ENCODE measurements at places on chromosomes 4 and X.

DNA sequence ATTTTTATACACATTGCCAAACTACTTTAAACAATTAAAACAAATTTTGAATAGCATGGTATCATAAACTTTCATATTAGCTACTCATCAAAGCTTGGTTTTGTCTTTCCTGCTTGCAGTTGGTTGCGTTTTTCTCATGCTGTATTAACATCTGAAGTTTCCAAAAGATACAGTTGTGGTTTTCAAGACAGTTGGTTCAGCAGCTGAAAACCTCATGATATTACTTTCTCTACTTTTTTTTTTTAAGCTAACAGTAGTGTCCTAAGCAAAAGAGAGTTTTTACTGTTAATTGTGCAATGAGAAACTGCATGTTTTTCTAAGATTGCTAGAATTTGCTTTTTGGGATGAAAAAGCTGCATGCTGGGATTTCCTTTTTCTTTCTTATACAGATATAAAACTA lies 15.2 kb downstream of the RUFY3 start:
- DNase-seq, result no peak

DNA sequence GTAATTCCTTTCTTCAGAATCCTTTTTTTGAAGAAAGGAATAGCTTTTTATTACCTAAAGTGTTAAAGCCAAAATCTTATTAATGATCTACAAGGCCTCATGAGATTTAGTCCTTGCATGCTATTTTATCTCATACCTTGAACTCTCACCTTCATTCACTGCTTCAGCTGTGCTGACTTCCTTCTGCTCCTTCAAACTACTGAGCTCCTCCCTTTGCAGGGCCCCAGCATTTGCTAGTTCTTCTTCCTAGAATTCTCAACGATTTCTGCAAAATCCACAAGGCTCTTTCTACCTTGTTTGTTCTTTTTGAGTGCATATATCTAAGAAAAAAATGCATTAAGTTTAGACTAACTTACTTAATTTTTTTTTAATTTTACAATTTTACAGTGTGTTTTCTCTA lies 619.5 kb downstream of the EPHA5 start:
- DNase-seq, result no peak

DNA sequence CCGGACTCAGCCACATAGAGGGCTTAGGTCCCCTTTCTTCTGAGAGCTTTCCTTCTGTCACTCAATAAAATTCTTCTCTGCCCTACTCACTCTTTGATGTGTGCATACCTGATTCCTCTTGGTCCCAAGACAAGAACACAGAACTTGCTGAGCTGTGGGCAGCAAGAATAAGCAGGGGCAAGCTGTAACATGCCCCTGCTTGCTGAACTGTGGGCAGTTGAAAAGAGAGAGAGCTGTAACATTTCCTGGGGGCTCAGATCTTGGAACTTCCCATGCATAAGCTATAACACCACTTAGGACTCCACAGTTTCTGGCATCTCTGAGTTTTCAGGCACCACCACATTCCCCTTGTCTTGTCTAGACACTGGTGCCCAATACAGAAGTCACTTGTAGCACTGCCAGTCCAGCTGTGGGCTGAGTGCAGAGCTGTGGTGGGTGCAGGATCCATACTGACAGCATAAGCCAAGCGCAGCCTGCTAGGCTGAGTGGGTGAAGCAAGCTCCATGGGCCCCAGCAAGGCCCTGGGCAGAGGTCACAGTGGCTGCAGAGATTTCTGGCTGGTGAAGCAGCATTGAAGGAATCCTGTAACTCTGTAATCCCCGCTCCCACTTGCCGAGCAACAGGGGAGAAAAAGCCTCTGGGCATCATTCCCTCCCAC lies 241.2 kb downstream of the PCDH10 start:
- DNase-seq, result no peak

- DNase-seq, result no peak
These were observed 149.6 kb upstream of the MID1 start for GRCh38 chrX:10769696-10770619.

DNA sequence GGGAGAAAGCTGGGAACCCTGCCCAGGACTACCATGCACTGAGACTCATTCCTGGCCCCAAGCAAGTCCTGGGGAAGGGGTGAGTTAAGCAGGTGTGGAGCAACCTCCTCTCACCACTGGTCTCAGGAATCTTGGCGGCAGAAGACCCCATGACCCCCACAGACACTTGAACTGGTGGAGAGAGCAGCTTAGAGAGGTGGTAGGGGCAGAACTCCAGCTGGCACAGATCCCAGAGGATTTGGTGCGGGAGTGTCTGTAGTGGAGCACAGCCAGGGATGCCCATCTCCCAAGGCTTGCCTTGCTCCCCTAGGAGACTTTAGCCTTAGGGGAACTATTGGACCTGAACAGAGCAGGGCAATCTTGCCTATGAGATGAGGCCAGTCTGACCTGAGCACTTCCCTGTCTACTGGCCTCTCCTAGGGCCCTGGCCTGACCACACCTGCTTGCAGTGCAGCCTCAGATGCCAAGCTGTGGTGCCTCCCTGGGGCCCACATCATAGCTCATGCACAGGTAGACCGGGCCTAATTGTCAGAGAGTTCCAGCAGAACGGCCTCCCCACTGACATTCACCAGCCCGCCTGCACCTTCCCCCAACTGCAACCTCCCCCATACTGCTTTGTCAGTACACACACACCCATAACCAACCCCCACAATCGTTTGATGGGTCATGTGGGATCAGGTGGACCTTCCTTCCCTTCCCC lies 78.0 kb downstream of the NAA11 start:
- no peak for DNase-seq

DNA sequence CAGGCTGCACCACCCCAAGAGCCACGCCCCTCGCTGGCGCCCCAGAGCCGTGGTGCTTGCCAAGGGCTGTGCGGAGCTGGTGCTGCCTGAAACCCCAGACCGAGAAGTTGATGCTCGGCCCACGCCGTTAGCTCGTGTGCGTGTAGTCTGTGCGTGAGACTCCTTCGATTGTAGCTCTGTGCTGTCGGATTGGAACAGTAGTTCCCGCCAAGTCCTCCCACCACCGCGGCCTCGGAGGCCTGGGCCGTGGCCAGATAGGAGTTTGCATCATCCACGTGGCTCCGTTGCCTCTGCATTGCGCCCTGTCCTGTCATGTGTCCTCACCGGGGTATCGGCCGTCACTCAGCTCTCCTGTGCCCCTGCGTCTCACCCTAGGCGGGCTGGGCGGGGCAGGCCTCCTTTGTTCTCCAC lies 24.2 kb downstream of the TNIP2 start:
- no peak for DNase-seq

DNA sequence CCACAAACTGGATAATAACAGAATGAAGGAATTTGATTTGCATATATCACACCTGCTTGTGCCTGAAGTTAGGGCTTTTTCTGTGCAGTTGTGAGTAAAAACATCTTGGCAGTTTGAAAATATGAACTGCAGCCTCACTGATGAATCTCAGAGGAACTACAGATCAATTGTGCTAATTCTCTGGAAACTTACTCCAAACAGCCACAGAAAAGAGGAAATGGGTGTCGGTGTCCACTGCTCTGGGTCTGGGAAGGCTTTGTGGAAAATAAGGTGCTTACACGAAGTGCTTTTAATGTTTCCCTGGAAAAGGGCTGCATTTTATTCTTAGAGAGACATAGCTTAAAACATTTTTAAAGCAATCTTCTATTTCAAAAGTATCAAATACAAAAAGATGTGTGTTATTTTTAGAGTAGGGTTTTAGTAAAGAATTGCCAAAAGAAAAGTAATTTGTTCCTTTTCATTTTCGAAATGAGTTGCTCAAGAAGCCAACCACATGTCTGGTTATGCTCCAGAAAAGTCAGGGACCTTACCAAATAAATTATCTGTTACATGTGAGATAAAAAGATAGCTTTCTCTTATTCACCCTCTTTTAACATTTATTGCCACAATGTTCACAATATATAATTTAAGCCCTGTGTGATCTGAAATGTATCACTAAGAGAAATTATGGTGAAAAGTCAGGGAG lies 240.1 kb downstream of the FRAS1 start:
- no peak for DNase-seq

DNA sequence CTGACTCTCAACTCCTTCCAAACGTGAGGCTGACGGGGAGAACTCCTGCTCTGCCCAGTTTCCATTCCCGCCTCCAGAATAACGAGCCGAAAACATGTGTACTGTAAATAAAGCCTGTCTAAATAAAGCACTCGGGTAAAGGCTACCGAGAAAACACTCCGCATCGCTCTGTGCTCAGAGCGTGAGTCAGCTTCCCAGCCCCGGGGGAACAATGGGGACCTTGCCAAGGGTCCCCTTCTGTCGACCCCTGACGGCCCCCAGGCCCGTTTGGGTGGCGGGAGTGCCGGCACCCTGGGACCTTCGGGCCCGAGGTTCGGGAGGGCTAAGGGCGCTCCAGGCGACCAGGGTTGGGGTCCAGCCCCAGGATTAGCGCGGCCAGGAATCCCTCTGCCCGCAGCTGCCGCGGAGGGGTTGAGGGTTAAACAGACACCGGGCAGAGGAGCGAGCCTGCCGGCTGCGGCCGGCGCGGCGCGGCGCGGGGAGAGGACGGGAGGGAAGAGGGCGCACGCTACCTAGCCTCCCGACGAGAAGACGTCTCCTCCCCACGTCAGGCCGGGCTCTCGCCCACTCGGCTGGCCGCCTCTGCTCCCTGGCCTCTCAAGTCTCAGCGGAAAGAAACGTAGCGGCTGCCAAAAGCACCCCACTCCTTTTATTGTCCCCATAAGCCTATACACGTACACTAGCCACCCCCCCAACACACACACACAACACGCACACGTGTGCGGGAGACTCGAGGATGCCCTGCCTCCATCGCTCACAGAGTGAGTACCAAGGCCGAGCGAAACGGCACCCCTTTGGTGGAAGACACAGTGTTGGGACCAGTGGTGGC lies 85.5 kb downstream of the BCOR start:
- DNase-seq, result no peak

GRCh38 chr4:98493296-98493695 lies 165.1 kb downstream of the TSPAN5 start:
- no peak for DNase-seq

DNA sequence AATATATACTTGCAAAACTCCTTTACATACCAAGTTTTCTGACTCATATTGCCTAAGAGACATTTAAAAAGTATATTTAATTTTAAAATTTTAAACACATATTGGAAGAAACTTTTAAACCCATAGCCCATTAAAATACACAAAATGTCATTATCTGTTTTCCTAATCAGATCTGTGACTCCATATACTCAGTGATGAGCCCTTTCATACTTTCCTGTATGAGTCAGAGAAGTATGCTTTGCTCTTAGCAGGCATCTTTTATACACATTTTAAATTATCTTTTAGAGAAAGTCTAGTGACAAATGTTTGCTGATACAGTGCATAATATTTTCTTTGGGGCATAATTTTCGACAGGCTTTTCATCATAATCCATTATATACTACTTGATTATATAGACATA lies 26.4 kb downstream of the SPIN3 start:
- no peak for DNase-seq

DNA sequence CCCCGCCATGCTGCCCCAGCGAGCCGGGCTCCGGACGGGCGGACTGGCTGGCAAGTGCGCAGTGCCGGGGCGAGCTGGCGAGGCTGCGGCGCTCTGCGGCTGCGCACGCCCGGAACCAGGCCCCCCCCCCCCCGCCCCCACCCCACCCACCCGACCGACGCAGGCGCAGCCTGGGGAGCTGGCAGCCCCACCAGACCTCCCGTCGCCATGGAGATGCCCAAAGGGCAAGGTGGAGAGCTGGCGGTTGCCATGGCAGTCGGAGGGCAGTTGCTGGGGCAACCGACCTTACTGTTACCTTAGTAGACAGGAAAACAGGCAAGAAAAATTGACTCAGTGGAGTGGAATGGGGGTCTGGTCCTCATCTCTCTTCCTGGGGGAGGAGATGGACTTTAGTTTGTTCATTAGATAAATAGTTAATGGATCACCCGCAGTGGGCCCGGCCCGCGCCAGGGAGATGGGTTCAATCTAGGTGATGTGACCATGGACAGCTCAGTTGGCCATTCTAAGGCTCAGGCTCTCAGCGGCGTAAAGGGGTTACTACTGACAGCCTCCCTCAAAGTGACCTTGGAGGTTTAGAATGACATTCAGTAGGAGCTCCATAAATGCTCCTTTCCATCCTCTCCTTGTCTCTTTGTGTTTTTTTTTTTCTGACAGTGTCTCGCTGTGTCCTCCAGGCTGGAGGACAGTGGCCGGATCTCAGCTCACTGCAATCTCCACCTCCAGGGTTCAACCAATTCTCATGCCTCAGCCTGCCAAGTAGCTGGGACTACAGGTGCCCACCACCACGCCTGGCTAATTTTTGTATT lies at the start of gene PCSK1N:
TSS of gene PCSK1N (minus strand) at position 87 of the 806 bp plus-strand sequence. CDS start at position 9, 78 bp downstream.
- DNase-seq, result no peak

- DNase-seq, result no peak
These were observed 50.1 kb upstream of the CLNK start for GRCh38 chr4:10734697-10735096.

- no peak for DNase-seq
These were observed 57.1 kb upstream of the DDX3X start for GRCh38 chrX:41276661-41277506.

- no peak for DNase-seq
These were observed 59.3 kb downstream of the PHKA2 start for GRCh38 chrX:18924507-18925088.

DNA sequence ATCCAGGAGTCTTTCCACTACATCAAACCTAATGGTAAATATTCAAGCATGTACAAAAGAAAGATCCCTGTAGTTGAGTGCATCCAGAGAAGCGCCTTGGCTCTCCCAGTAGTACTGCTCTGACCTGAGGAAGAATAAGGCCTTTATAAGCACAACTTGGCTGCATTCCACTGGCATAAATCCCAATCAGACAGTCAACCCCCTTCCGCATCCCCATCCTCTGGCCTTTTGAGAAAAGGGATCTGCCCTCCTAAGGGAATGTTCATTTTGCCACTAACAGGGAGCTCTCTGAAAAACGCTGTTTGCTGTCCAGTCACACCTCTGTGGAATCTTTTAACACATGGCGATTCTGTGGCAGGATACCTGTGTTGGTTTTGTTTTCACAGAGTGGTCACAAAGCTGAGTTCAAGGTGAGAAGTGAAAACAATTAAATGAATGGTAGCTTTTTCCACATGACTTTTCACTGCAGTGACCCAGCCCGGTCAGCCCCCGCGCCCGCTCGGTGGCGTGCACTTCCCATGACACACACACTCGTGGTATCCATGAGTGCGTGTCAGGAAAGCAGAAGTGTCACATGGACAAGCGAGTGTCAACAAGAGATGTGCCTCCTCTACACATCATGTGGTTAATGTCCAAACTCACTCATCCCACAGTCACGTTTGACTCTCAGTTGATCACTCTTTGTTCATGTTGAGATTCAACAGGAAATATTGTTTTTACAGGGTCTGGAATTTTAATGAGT lies 112.2 kb upstream of the ENPP6 start:
- no peak for DNase-seq

DNA sequence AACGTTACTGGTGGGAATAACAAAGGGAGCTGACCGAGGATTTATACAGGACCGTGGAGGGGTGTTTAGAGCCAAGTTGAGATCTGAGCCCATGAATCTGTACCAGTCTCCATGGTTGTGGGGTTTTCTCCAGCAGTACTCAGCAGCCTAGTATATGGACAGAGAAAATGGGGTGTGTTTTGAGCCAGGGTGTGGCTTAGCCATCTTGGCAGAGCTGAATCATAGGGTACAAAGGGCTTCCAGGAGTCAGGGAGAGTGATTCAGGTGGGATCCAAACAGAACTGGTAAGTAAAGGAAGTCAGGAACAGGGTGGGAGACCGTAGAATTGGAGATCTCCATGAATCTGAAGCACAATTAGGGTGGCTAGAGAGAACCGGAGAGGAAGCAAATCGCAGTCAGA lies 7.4 kb upstream of the HPRT1 start:
- DNase-seq, result no peak

Measured in activated CD4-positive, alpha-beta T cell treated with anti-CD3 and anti-CD28 coated beads, Interleukin-2, amount 50 U/mL, for 24 hours (primary cell).